ENCODE measurements at places on chromosomes 7 and 10. TPM values are rescaled to one million over a fixed set of nuclear protein-coding genes. Genes with fewer than 3 reads are reported as not detected.

DNA sequence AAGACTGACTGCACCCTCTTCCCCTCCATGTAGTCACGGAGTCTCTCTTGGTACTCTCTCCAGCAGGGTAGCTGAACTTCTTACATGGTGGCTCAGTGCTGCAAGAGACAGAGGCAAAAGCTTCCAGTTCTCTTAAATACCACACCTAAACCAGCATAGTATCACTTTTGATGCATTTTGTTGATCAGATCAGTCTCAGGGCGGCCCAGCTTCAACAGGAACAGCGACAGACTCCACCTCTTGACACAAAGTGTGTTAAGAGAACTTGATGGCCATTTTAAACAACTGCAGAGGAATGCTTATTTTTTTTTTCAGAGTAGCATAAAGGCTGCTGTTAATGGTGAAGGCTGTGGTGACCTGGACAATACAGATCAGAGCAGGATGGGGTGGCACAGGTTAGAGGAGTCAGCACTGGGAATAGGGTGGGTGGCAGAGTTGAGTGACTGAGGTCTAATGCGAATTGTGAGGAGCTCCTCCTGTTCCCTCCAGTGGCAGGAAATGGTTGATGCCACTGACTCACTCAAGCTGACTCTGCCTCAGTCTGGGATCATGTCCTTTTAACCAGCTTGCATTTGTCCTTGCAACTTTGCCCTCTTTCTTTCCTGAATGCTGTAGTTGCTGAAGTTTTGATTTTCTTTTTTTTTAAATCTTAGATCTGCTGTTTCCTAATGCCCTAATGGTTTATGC is 17.3 kb downstream of the MGAM start:
- no peak for DNase-seq

DNA sequence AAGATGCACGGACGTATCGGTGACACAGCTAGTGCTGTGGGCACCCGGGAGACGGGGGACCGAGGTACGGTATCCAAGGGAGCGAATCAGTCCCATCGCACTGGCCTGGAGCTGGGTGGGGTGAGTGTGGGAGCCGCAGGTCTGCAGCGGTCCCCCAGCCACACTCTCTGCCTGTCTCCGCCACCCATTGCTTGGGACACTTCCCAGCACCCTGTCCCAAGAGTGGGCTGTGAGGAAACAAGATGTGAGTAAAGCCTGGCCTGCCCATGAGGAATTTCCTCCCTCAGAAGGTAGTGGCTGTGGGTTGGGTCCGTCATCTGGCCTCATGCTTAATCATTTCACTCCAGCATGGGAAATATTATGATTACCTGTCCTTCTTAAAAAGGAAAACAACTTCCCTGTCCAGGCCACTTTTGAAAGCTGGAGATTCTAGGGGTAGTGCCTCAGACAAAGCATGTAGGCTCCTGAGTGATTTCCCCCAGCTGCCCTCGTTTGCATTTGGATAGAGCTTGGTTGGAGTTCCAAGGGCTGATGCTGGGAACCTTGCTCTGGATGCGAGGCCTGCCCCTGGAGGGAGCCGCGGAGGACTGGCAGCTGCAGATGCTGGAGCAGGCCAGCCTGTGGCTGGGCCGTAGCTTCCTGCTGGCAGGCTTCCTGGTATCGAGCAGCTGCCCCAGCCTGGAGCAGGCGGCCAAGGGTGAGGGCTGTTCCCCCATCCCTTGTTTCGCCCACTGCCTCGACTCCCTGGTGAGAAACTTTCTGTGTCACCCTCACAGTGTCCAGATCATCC is 6.2 kb upstream of the ACTR3C start:
- DNase-seq = no peak

- no peak for DNase-seq
Observed at GRCh38 chr10:43998021-43998809, 349.5 kb upstream of the ZNF32 start.

CALCR gene
- total RNA-seq = not detected
